ENCODE measurements at places on chromosomes 5 and 9.

DNA sequence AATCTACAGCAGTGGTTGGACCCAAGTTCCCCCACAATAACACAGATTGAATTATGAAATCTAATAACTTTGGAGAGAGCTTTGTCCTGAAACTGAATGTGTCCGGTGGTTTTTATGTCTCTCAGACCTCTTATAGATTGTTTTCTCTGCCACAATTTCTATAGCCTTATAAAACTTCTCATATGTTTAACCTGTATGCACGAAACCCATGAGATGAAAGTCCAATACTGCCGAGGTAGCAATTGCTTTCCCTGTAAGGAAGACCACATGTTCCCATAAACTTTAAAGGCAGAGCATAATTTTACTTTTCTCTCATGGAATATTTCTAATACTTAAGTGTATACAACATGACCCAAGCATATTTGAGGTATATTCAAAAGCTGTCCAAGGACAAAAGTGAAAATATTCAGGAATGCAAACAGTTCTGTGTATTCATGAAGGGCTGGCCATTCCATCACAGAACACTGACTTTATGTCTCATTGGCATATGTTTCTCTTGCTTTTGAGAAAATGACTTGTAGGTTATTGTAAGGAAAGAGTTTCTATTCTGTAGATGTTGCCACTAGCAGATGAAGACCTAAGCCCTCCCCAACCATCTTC lies 94.4 kb upstream of the TLE4 start:
- no peak for DNase-seq

GRCh38 chr5:139061274-139061673 lies 136.9 kb downstream of the SIL1 start:
- DNase-seq, result no peak

DNA sequence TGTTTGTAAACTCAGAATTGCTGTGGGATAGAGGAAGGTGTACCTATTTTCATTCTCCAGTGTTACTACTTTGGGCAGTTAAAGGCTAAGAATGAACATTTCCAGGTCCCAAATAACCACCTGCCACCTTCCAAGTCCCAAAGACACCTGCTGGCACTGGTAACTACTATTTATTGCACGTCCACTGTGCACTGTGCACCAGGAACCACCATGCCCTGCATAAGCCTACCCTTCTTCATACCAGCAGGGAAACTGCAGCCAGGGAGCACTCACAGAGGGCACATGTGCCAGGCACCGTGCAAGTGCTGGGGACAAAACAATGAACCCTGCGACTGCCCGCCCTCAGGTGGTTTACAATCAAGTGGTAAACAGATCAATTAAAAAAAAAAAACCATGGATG lies 34.9 kb downstream of the RAPGEF1 start:
- DNase-seq, result no peak

DNA sequence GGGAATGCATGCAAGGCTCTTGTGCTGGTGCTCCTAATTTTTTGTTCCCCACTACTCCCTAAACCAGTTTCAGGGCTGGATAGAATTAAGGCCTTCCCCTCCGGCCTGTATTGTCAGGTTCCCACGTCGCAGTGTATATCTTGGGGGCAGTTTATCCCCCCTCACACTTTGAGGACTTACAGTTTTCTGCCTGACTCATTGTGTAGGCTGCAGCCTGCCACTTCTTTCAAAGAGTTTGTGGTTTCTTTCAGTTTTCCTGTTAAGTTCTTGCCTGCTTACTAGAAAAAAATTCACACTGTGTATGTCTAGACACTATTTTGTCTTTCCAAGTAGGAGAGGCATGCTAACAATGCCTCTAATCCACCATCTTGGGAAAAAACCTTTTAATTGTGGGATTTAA lies 28.4 kb upstream of the BTNL3 start:
- no peak for DNase-seq

- DNase-seq, result no peak
Measured at GRCh38 chr5:127940854-127941253, 142.7 kb upstream of the SLC12A2 start.

GRCh38 chr5:142375944-142376411 lies 51.2 kb upstream of the SPRY4 start:
- DNase-seq, result no peak

All from stimulated activated CD4-positive, alpha-beta T cell treated with anti-CD3 and anti-CD28 coated beads, Interleukin-4, amount 100 ng/mL, for 24 hours (primary cell).